ENCODE measurements at places on chromosomes 11 and 22.
A peak's percentile ranks its signal among the peaks of the same experiment; 100 is the strongest.

DNA sequence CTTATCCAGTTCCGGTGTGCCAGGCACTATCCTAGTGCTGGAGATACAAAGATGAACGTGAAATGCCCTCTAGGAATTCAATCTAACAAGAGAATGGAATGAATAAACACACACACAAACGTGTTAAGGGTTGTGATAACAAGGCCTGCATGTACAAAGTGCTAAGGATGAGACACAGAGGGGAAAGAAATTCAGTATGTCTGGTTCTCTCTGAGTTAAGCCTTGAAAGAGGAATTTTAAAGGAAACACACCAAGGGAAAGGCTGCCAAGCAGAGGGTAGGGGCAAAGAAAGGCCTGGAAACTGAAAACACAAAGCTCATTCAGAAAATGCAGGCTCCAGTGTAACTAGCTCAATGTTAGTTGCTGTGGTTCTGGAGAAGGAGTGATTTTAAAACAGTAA, 4.2 kb downstream of the CHKA start:
- DNase-seq, result no peak

GRCh38 chr11:120248551-120249278, 8.8 kb downstream of the POU2F3 start:
- DNase-seq, result no peak

DNA sequence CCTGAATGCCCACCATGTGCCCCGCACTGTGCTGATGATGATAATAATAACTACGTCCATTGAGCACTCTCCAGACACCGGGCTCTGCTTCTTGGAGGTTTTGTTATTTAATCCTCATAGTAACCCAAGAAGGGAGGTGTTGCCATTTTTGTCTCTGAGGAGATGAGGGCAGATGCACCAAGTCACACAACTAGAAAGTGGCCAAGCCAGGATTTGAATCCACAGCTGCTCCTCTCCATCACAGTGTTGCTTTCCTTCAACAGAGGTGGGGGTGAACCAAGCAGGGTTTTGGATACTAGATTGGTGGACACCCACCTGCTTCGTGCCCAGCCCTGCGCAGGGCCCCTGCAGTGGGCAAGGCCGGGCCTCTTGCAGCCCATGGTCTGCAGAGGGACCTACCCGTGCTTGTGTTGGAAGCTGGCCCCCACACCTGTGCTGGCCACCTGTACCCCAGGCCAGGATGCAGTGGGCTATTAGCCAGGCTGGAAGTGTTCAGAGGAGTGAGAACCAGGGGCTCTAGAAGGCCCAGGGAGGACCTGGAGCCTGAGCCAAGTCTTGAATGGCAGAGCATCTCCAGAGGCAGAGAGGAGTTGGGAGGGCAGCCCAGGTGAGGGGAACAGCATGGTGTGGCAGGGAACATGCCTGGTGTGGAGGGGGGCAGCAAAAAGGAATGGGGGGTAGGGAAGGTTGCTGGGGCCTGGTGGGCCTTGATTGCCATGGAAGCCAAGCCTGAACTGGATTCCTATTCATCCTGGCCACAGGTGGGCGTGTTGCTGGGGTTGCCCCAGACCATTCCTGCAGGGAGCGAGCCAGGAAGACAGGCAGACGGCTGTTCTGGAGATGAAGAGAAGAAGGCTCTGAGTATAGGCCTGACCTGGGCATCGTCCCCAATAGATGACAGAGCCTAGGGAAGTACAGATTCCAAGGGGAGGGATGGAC, 2.7 kb upstream of the DPP3 start:
- DNase-seq, result no peak

- no peak for DNase-seq
Measured at GRCh38 chr11:64650923-64651523, 60.0 kb downstream of the SLC22A12 start.

GRCh38 chr22:39349506-39349966, 255 bp upstream of the SYNGR1 start:
- DNase-seq, result no peak

- DNase-seq, result no peak
Measured at GRCh38 chr11:21948876-21949275, 244.0 kb upstream of the ANO5 start.

DNA sequence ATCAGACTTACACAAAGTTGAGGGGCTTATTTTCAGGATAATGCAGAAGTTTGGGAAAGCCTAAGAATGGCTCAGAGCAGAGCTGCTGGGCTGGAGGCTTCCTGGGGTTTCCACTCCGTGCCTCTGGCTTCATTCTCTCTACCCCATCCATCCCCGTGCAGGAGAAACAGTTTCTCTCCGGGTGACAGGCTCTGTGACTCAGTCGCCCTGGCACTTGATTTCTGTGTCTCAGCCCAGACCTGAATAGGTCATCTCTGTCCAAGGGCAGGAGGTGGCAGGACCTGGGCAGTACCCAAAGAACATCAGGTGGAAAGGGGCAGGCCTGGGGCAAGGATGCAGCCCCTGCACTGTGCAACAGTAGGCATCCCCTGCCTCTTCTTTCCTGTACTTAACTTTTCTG, 38.4 kb upstream of the RTL6 start:
- DNase-seq, result no peak

- DNase-seq, result peak; percentile 74
Measured at GRCh38 chr11:65454696-65455456, 32.3 kb downstream of the NEAT1 start.

DNA sequence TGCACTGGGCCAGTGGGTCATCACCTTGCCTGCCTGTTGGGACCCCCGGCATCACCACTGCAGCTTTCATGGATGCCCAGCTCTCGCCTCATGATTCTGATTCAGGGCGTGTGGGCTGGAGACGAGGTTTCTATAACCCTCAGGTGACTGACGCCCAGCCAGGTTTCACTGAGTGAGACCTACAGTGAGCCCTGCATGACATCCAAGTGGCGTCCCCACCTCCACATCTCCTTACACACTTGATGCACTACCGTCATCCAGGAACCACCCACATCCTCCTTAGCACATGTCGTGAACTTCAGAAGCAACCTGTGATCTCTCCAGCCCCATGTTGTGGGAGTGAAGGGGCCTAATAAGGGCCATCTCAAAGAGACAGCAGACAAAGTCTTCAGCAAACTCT, 257.5 kb downstream of the CTTN start:
- no peak for DNase-seq

- DNase-seq, result no peak
Measured at GRCh38 chr11:72114570-72114969, 2.1 kb upstream of the ANAPC15 start.

- no peak for DNase-seq
Measured at GRCh38 chr11:46326813-46327416, 20.3 kb upstream of the DGKZ start.

GRCh38 chr11:103903621-103904323, 132.7 kb upstream of the DDI1 start:
- no peak for DNase-seq

- DNase-seq, result no peak
Measured at GRCh38 chr11:121134741-121135312, 33.8 kb downstream of the TECTA start.

- DNase-seq, result no peak
Measured at GRCh38 chr11:6350486-6350885, 30.2 kb upstream of the CAVIN3 start.

DNA sequence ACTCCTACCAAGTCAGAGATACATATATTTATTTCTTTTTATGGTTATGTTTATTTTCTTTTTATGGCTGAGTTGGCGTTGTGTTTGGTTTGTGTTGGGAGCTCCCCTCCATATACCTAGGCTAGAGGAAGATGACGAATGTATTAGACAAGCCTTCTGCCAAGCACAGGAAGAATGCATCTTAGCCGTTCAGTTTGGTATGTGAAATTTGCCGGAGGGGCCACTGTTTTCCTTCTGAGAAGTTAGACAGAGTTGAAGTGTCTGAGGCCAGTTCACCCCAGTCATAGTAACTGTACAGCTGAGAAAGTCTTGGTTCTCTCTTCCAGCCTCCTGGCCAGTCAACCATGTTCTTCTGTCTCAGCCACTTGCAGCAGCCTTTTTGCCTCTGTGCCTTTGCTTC, 29.8 kb downstream of the TEAD1 start:
- no peak for DNase-seq

- no peak for DNase-seq
Measured at GRCh38 chr11:2095198-2095520, 44.0 kb downstream of the IGF2 start.

- DNase-seq, result peak; percentile 26
Measured at GRCh38 chr11:77472991-77473800, 698 bp downstream of the PAK1 start.

- no peak for DNase-seq
Measured at GRCh38 chr11:130211781-130212401, 52.3 kb downstream of the ST14 start.

- DNase-seq, result no peak
Measured at GRCh38 chr22:29838599-29838956, 504 bp upstream of the ASCC2 start.

GRCh38 chr11:91956711-91957110, 267.9 kb upstream of the FAT3 start:
- DNase-seq, result no peak

DNA sequence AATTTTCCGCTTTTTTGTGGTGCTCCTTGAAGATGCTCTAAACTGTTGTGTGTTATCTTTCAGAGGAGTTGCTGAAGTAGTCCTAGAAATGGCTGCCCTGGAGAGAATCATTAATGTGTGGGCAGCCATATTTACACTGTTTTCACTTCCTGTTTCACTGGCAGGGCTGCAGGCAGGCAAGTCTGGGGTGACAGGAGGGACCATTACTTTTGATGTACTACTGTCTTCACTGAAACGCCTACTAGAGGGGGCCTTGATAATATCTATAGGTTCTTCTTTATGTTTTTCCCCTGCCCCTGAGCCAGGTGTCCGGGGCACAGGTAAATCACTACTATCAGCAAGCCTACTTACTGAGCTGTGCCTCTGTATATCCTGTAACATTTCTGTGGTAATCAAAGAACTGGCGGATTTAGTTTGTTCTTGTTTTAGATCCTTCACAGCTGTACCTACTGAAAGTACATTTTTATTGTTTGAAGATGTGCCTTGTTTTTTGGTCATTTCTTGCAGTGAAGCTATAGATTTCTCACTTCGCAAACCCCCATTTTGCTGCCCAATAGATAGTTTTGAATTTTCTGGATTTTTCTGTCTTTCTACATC, 39.7 kb downstream of the ACAT1 start:
- DNase-seq, result no peak

DNA sequence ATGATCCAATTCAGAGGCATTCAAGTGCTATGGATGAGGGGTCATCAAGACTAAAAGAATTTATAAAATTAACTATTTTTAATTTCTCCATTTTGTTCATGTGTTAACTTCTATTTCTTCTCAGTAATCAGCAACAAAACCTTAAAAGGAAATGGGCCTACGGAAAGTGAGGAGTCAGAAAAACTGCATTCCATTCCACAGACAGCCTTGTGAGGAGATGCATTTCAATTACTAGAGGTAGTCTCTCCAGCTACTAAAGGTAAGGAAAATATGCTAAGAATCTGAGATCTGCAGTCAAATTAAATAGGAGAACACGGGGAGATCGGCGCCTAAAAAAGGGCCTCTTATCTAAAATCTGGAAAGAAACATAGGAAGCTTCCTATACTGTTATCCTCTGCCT, 661.7 kb downstream of the DLG2 start:
- DNase-seq, result no peak

DNA sequence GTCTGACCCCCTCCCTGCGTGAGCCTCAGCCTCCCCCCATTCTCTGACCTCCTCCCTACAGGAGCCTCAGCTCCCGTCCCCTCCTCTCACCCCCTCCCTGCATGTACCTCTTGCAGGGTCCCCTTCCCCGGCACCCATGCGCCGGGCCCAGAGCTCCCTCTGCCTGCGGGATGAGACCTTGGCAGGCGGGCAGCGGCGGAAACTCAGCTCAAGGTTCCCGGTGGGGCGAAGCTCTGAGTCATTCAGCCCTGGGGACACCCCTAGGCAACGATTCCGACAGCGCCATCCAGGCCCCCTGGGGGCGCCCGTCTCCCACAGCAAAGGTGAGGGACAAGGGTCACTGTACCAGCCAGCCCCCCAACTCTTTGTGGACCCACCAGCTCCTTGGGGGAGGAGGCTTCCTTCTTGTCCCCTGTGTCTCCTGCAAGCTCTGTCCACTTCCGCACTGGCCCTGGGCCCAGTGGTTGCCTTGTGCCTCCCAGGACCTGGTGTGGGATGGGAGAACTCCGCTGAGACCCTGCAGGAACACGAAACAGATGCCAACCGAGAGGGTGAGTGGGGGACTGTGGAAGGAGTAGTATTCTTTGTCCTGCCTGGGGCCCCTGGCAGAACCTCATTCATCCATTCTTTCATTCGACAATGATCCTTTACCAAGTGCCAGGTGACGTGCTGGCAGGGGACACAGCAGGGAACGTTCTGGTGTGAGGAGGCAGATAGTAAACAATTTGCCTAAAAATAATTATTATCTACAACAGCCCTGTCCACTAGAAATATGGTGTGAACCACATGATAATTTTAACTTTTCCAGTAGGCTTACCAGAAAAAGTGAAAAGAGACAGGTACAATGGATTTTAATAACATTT, 3.7 kb upstream of the RPS6KA4 start:
- DNase-seq, result no peak

GRCh38 chr11:86395061-86395551, 20.4 kb downstream of the CCDC81 start:
- DNase-seq, result no peak

- DNase-seq, result no peak
Measured at GRCh38 chr11:121067453-121067852, 33.6 kb upstream of the TECTA start.

DNA sequence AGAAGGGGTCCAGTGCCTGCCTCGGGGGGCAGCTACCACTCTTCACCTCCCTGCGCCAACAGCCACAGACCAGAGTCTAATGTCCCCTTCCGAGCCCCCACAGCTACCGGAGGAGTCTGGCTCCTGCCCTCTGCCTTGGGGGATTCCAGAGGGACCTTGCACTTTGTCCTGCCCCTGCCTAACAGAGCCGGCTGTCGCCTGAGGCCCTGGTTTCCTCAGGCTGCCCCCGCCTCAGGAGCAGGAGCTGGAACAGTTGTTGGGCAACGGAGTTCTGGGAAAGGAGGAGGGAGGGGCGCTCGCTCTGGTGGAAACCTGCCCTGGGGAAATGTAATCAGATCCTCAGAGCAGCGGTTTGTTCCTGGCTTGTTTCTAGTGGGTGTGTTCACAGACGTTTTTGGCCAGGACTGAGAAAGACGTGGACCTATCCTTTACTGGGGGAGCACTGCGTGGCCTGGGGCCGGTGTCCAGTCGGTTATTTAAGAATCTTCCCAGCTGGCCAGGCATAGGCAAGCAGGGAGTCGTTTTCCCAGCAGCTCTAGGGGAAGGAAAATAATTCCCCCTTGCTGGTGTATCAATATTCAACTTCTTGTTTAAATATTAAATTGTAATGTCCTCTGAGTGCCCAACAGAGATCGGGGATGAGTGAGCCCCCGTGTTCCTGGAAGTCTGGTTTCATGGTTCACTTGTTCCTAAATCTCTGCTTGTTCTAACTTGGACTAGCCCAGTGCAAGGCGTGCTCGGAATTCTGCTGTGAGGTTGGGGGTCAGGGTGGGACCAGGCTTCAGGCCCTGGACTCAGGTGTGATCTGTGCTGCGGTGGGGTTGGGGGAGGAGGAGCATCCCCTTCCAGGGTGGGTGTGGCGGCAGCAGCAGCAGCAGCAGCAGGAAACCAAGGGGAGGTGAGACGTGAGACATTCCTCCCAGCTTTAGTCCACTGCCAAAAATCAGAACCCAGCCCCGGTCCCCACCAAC, 32.1 kb downstream of the A4GALT start:
- DNase-seq, result no peak

All from stimulated activated CD8-positive, alpha-beta memory T cell treated with anti-CD3 and anti-CD28 coated beads, Interleukin-15, amount 100 ng/mL, for 24 hours (primary cell).